ENCODE measurements at places on chromosomes 5 and 9.

DNA sequence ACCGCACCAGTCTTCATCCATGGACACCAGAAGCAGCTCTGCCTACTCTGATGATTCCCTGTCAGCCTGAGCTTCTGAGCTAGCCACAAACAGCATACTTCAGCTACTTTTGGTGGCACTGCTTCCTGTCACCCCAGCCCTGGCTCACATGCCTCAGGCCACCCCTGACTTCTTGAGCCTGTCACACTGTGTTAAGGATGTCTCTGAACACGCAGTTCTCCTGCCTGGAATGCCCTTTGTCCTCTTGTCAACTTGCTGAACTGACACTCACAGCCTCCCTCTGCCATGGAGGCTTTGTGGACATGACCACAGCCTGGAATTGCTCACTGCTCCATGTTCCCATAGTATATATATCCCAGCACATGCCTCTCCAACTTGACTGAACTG lies 7.2 kb downstream of the MACROH2A1 start:
- no peak for DNase-seq

- peak; percentile 46 for DNase-seq
These were observed 599 bp downstream of the MLLT3 start for GRCh38 chr9:20621471-20622329.

- DNase-seq: no peak
These were observed 40.5 kb downstream of the SMIM23 start for GRCh38 chr5:171826132-171826531.

- DNase-seq: no peak
These were observed 1.6 kb downstream of the DEPDC1B start for GRCh38 chr5:60698336-60698735.

GRCh38 chr5:178431782-178432165 lies 158.4 kb downstream of the COL23A1 start:
- no peak for DNase-seq

GRCh38 chr5:62564101-62564500 lies 14.5 kb upstream of the LRRC70 start:
- no peak for DNase-seq

DNA sequence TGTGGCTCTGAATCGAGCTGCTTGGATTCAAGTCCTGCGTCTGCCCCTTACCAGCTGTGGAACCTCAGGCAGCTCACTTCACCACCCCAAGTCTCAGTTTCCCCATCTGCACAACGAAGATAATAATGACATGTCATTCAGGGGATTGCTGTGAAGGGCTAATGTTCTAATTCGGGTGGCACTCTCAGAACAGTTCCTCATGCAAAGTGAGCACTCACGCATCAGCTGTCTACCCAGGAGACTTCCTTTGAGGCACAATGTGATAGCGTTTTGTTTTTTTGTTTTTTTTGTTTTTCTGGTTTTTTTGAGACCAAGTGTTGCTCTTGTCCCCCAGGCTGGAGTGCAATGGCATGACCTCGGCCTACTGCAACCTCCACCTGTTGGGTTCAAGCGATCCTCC lies 56.4 kb downstream of the NTNG2 start:
- no peak for DNase-seq

GRCh38 chr5:169347786-169348185 lies 46.8 kb upstream of the SLIT3 start:
- no peak for DNase-seq

DNA sequence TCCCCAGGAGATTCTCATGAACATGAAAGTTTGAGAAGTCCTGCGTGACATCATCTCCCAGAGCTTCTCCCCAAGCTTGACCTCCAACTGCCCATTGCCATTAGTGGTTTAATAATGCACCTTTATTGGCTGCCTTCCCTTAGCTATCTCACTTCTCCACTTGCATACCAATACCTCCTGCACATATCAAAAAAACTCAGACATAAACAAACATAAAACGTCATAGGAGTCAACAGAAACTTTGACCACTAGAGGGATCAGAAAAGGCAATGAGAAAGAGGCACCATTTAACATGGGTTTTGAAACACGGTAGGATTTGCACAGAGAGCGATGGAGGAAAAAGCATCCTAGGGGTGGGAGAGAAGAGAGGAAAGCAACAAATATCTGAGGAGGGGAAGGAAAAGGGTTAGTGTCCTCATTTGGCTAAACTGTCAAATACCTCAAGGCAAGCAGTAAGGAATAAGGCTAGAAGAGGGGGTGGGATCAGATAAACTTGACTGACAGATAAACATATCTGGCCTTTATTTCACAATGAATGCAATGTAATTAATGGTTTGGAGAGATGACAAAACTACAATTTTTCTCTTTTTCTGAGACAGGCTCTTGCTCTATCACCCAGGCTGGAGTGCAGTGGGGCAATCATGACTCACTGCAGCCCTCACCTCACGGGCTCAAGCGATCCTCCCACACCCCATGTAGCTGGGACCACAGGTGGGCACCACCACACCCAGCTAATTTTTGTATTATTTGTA lies 27.0 kb downstream of the GNAQ start:
- no peak for DNase-seq

DNA sequence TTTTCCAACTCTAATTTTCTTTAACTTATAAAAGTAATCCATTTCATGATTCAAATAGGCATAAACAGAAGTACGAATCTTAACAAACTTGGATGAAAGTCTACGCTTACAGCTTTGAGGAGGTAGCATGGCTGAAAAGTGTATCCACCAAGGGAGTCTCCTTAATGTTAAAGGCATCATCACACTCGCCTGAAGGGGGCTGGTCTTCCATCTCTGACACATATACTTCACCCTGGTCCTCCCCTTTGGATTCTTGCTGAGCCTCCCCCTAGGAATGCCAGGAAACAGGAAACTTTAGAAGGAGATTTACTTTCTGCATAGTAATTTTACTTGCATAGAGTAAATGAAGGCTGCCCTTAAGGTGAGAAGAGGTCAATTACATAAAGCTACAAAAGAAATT lies 10.3 kb upstream of the NME5 start:
- DNase-seq: no peak

- DNase-seq: peak; percentile 6
These were observed 509 bp downstream of the LVRN start for GRCh38 chr5:115962565-115963402.

DNA sequence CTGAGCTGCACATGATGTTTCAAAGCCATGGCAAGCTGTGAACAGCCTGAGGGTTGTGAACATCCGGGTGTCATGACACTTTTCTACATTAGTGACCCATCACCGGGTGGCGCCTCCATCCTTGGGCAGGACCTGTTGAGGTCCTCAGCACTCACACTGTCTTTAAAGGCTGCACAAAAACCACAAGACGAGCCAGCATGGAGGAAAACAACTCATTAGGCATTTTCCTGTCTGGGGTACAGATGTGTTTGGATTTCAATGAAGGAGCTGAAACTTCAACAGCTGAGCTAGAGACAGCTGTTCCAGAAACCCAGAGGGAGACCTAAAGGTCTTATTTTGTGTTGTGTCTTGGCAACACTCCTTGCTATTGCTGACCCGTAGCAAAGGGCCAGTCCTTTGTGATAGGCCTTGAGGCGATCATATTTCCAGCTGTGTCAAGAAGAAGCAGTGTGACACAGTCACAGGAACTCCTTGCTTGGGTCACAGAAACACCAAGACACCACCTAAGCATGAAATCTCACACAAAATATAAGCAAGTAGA lies 151.8 kb upstream of the VLDLR start:
- no peak for DNase-seq

DNA sequence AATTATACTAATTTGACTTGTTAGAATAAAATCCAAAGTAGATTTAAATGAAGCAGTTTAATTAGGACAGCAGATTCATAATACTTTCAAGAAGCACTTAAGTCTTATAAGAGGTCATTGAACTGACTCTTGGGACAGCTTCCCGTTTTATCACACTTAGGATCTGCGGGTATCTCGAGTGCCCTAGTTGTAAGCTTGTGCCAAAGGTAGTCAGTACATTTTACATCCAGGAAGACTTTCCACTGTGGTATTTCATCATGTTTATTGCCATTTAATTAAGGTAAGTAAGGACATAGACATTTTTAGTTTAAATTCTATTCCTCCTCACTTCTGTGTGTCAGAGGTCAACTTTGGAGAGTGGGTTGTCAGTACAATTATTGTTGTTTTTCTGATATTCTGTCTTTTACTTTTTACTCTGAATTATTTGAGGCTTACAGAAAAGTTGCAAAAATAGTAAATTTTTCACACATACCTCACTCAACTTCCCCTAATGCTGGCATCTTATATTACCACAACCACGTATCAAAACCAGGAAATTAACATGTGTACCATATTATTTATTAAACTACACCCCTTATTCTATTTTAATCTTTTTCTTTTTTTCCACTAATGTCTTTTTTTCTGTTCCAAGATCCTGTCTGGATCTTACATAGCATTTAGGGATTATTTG lies 7.5 kb upstream of the ZNF367 start:
- no peak for DNase-seq

DNA sequence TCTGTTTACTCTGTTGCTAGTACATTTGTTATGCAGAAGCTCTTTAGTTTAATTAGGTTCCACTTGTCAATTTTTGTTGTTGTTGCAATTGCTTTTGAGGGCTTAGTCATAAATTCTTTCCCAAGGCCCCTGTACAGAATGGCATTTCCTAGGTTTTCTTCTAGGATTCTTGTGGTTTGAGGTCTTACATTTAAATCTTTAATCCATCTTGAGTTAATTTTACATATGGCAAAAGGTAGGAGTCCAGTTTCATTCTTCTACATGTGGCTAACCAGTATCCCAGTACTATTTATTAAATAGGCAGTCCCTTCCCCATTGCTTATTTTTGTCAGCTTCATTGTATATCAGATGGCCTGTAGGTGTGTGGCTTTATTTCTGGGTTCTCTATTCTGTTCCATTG lies 792.4 kb downstream of the PTPRD start:
- no peak for DNase-seq

- DNase-seq: no peak
These were observed 164.4 kb upstream of the EDIL3 start for GRCh38 chr5:84549054-84549453.

- no peak for DNase-seq
These were observed 7.1 kb downstream of the NFX1 start for GRCh38 chr9:33297432-33297831.

- no peak for DNase-seq
These were observed 23.6 kb upstream of the LRRTM2 start for GRCh38 chr5:138898742-138899141.

- DNase-seq: no peak
These were observed 10.7 kb upstream of the COL5A1 start for GRCh38 chr9:134630861-134631260.

- DNase-seq: no peak
These were observed 41.2 kb downstream of the RCL1 start for GRCh38 chr9:4833781-4834560.

DNA sequence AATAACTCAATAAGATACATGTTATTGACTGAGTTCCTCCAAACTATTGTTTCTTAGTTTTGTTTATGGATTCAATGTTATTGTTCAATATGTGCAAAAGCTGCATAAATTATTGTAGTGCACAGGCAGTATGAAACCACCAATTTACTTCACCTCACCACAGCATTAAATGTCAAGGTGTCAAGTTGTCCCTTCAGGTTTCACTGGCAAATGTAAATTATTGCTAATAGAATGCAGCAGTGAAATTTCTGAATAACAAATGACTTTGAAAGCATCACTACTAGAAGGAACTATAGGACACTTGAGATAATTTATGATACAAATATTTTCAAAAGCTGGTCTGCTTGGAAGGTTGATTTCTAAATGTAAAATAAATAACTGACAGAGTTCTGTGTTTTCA lies 116.4 kb upstream of the PTPRD start:
- no peak for DNase-seq

DNA sequence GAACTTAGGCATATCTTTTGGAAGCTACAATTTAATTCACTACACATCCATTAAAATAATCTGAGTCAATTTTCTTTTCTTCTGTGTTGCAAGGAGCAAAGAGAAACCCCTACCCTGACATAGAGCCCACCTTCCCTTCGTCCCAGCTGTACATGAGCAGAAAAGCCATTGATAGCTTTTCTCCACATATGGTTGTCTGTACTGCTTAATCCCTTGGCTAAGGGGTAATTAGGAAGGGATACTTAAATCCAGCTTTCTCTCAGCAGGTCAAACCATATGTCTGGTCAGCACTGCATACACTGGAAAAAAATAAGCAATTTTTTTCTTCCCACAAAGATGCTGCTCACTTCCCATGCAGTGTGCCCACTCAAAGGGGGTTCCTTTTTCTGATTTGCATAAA lies 94.7 kb upstream of the RAD23B start:
- no peak for DNase-seq

DNA sequence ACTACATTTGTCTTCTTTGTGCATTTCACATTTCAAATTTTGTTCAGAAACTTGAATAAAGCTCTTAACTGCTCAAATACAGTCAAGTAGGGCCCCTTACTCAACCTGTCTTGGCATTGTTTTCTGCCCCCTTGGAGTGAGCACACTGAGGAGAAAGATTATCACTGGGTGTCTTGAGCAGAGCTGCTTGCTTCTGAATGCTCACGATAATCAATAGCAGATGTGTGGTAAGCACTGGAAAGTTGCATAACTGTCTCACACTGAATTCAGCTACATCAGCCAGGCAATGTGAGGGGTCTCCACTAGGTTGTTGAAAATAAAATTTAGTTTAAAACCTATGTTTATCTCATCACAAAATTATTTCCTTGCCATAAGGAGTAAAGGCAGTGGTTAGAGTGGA lies 7.8 kb upstream of the TNFAIP8 start:
- no peak for DNase-seq

- no peak for DNase-seq
These were observed 1.5 kb upstream of the MOB3B start for GRCh38 chr9:27530915-27531755.

DNA sequence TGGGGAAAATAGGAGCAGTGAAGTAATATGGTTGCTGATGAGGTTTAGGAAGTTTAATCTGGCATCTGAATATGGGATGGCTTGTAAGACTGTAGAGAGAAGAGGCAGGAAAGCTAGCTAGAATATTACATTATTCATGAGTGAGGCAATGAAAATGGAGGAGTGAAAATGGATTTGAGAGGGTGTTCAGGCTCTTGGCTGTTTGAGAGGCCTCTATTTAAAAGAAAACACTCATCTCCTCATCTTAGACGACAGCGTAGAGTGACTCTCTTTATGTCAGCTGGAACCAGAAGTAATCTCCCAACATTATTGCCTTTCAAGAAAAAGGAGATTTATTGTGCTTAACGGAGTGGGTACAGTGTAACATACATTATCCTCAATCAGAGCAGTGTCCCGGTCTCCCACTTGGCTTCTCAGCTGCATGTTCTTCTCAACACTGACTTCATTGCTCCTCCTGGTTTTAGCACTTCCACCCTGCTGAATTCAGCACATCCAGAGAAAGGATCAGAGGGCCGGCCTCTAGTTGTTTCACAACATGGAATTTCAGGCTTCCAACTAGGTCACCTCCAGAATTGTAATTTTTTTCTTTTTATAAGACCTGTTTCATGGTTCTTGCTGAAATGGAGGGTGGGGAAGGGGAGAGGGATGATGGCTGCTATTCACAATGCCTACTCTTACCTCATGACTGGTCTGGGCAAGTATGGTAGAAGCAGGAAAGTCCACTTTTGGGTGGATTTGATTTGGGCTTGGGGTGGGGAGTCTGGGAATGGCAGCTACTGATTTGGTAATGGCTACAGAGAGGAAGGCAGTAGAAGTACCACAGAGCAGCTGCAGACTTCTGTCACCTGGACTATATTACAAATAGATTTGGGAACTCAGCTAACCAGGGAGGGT lies 52.9 kb upstream of the KIAA1958 start:
- no peak for DNase-seq

- DNase-seq: no peak
These were observed 71.4 kb downstream of the ADRB2 start for GRCh38 chr5:148897842-148898241.

Data from activated gamma-delta T cell (primary cell).